Cerebellum (tissue), 4 donors: ENCODE measurements at places on chromosomes 2 and 18.

GRCh38 chr2:102012061-102012614 lies 20.4 kb downstream of the IL1R2 start:
- no peak for DNase-seq

DNA sequence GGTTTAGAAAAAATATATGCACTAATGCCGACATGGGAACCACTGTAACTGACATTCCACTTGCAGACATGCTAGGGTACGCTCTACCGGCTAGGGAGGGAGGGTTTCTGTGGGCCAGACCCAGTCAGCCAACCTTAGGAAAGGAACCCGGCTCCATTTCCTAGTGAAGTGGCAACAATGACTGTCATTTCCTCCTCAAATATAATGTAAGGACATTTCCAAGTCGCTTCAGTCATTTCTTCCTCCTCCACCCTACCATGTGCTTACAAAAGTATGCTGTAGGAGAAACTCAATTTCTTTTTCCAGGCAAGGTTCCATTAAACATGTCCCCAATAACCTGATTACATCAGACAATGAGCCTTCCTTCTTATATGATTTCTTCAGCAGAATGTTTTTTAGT lies 64.3 kb upstream of the PSMD14 start:
- no peak for DNase-seq

DNA sequence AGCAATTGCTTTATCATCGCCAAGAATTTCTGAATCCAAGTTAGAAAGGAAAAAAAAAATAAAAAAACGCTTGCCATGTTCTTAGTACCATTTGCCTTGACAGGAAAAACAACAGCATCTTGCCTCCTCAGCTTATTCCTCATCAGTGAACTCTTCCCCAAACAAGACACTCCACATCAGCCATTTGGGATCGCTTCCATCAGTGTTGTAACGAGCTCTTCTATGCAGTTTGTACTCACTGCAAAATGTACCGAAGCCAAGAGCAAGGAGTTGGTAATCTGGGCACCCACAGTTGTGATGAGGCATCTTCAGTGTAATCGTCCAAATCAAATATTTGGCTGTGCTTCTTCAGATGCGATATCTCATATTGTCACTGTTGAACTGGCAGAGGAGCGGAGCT lies 503.7 kb downstream of the TMEM182 start:
- DNase-seq: no peak

DNA sequence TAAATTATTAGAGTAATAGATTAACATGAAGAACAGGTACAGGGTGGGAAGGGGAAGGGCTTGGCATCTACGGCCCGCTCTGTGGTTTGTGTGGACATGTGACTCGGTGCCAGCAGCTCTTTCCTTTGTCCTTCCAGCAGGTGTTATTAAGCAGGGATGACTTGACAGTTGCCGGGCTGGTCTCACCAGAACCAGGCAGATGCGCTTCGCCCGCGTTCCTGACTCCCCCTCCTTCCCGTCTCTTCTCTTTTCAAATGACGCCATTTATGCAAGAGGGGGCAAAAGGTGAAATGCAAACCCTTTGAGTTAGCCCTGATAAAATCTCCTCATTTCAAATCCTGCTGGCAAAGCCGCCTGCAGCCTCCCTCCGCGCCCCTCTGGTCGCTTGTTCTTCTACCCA lies 38.9 kb upstream of the MGAT4A start:
- peak; percentile 69 for DNase-seq

DNA sequence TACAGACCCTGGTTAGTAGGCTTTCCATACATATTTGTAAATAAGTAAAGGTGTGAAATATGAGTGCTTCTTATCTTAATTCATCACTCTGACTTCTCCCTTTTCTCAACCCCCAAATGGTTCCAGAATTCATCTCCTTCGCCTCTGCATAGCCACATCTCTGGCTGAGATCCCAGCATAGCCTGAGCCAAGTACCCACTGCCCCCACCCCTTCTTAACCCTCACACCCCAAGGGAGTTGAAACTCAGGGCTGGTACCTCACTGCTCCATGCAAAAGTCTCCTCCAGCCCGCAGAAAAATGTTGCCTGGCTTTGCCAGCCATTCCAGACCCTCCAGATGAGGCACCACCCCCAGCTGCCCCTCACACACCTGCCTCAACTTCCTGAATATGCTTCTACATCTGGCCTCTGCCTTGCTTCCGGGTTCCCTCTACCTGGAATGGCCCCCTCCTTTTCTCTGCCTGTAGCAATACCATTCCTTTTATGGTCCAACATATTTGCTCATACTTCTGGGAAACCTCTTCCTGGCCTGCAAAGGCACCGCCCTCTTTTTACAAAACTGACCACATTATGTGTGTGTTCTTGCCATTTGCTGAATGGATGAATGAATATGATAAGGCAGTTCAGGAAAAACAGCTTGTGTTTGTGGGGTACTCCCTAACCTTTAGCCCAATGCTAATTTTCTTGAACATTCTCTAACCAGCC lies 112.8 kb downstream of the CELF4 start:
- DNase-seq: no peak

- DNase-seq: no peak
Observed at GRCh38 chr2:43005975-43006833, 213.8 kb upstream of the HAAO start.

DNA sequence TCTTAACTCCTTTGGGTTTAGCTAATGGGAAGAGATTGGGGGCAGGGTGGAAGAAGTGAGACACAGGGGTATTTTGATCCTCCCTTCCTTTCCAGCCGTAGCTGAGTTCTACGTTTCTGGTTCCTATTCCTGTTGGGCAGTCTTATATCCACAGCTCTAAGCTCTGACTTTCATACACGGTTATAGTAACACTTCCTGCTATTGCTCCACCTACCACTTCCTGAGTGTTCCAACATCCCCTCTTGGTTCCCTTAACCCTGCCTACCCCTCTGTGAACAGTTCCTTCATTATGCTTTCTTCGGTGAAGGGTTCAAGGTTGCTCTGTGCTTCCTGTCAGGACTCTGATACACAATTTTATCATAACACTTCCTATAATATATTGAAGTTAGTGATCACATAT lies 205.1 kb downstream of the DNAH7 start:
- DNase-seq: no peak

DNA sequence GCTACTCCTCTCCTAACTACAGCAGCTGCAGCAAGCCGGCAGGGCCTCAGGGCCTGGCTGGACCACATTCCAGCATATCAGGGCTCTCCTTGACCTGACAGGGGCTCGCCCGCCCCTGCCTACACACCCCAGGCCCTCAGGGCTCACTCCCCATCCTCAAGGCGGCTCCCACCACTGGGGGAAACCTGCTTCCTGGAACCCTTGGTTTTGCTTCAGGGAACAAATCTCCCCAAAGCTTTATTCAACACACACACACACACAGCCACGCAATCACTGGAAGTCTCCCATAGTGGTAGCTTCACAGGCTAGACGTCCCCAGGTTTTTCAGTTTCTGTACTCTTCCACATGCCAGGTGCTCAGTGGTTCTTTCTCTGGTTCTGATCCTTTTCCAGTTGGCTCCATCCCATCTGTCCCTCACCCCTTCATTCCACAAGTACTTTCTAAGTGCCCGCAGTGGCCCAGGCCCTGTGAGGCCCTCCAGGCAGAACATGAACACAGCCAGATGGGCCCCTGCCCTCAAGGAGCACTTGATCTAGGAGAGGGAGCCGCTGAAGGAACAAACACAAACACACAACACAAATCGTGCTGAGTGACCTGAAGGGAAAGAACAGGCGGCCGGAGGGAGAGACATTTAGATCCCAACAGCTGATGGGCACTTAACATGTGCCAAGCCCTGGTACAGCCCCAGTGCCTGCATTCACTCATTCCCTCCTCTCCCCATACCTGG lies 51.1 kb downstream of the TNS1 start:
- DNase-seq: no peak
